ENCODE measurements at places on chromosomes 1 and 21.

DNA sequence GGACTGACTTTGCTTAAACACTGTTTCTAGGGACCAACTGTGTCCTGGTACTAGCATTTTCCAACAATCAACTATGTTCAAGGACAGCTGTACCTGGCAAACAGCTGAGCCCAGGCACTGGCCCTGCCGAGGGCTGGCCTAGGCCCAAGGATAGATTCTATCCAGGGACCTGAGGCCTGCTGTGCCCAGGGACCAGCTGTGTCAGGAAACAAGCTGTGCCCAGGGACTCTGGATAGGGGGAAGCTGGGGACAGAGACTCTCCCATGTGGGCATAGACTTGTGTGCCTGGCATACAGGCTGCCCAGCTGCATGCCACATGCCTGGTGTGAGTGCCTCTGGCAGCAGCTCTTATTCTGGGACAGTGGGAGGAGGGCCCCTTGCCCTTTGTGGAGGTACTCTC, 38.1 kb upstream of the POU3F1 start:
- DNase-seq, result no peak

- no peak for DNase-seq
Observed at GRCh38 chr1:11129649-11130390, 30.2 kb upstream of the EXOSC10 start.

GRCh38 chr1:191536791-191537429, 621.4 kb upstream of the RGS18 start:
- DNase-seq, result no peak

GRCh38 chr1:26571381-26571780, 41.8 kb downstream of the RPS6KA1 start:
- DNase-seq, result no peak

GRCh38 chr1:75990686-75991085, 58.5 kb upstream of the ASB17 start:
- no peak for DNase-seq

- DNase-seq, result peak; percentile 16
Observed at GRCh38 chr1:160863774-160864131, 1.1 kb upstream of the CD244 start.

DNA sequence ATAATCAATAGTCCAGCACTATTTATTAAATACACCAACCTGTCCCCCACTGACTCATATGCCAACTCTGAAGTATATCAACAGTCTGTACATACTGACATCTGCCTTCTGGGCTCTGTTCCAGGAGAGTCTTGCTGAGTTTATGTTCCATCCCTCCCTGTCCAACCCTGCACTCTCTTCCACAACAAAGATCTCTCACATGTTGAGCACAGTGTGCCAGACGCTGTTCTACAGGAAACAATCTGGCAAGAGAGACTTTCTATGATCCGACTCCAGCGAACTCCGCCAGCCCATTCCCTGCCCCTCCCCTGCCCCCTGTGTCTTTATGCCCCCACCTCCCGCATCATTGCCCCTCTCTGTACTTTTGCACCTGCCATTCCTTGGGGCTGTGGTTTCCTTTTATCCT, 3.4 kb downstream of the LACTBL1 start:
- no peak for DNase-seq

DNA sequence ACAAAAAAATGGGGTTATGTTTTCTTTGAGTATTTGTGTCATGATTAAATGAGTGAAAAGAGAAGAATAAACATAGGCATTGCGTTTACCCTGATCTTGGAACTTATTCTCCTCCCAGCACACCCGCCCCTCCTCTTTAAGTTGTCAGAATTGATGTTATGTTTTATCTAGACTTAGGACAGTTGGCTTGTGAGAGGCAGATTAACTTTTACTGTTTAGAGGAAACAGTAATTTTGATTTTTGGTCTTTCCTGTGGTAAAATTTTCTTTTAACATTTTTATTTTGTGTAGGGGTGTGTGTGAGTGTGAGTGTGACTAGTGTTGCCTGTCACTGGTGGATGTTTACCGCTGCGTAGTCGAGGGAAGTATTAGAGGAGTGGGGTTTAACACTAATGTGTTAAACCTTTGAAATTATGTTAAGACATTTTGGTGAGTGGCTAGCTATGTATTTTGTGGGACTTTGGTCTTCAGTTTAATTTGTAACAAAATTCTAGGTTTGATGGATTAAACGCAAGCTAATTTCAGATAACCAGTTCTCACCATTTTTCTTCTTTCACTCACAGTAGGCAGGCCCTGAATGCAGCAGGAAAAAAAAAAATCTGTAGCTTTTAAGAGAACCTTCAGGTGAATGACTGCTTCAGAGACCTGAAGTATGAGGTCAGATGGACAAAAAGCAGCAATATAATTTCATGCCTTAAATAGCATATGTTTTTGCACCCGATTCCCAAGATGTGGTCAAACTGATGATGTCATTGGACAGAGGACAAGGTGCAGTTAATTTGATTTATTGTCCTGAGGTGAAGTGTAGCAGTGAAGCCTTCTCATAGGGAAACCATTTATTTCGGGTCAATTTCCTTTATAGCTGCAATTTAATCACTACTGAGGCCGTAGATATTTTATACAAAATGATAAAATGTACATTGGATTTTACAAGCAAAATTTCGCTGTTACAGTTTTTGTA, 2.7 kb downstream of the POU2F1 start:
- DNase-seq, result no peak

DNA sequence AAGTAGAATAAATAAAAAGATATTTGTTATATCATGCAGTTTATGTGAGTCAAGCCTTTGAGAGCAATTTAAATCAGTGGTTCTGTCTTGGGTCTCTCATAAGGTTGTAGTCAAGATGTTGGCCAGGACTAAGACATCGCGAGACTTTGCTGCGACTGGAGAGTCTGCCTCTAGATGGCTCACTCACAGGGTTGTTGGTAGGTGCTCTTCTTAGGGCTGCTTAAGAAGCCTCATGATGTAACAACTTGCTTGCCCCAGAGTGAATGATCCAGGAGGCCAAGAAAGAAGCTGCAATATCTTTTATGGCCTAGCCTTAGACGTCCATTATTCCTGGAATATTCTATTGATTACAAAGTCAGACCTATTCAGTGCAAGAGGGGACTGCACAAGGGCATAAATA, 73.1 kb upstream of the CACHD1 start:
- DNase-seq, result no peak

DNA sequence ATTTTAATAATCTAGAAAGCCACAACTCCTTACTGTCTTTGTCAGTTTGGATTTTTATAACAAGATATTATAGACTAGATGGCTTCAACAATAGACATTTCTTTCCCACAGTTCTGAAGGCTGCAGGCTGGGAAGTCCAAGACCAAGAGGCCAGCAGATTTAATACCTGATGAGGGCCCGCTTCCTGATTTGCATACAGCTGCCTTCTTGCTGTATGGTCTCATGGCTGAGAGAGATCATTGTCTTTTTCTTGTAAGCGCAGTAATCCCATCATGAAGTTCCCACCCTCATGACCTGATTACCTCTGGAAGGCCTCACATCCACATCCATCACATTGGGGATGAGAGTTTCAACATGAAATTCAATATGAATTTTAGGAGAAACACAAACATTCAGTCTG, 9.8 kb downstream of the RPS6KC1 start:
- DNase-seq, result no peak

DNA sequence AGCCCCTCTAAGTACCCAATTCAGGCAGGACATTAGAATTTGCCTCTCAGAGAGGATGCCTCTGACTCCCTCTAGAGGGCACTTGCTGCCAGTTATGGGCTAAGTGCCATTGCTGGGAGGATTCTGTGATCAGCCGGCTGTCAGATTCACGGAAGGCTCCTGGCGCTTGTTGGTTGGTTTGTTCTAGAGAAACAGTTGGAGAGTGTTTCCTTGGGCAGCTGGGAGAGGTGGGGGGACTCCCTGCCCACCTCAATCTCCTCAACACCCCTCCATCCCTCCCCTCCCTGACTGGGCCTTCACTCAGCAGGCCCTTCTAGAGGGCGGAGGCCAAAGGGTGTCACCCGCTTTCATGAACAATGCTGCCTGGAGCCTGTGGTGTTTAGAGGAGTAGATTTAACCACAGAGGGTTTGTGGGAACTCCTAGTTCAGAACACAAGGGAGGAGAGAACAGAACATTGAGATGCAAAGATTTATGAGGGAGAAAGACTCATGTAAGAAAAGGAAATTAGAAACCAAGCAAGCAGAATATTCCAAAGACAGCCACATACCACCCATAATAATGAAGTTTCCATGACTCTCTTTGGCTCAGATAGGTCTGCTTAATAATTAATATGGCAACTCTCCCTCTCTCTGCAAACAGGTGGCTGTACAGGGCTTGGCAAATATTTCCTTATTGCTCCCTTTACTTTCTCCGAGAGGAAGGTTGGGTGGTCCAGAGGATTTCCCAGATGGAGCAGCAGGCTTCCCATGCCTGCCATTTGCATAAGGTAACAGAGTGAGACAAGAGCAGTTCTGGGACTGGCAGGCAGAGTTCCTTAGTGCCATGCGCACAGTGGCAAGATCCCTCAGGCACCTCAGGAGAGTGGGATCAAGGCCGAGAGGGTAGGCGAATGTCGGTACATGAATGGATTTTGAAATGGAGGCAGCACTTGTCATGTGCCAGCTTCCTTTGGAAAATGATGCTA, 30.0 kb upstream of the ACP6 start:
- DNase-seq, result peak; percentile 51

- no peak for DNase-seq
Observed at GRCh38 chr1:2632051-2632430, 775 bp downstream of the MMEL1 start.

DNA sequence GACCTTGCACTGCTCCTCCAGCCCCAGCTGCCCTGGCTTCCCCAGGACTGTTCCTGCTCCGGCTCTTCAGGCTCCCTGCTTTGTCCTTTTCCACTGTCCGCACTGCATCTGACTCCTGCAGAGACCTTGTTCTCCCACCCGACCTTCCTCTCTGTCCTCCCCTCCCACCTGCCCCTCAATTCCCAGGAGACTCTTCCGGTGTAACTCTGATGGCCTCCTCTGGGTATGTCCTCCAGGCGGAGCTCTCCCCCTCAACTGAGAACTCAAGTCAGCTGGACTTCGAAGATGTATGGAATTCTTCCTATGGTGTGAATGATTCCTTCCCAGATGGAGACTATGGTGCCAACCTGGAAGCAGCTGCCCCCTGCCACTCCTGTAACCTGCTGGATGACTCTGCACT, 550 bp downstream of the ACKR1 start:
- DNase-seq, result no peak

DNA sequence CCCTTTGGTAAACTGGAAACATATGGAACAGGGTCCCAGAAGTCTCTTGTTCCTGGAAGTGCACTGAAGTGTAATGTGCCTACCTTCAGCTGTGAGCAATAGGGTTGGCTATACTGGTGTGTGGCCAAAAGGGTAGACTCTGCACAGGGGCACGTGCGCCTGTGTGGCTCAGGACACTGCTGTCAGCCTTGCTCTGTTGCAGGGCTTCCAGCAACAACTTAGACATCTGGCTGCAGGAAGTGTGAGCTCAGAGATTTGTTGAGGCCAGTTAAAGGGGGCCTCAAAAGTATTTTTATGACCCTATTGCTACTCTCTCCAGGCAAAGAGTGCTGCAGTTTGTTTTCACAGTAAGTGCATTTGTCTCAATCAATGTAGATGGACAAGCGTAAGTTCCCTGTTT, 7.5 kb downstream of the CTPS1 start:
- DNase-seq, result no peak
